H7 (cell line): ENCODE measurements at places on chromosomes 1 and 21.

- peak; percentile 12 for DNase-seq
Observed at GRCh38 chr1:110176299-110176956, 26.1 kb downstream of the SLC6A17 start.

- DNase-seq = no peak
Observed at GRCh38 chr1:25556791-25557476, 13.5 kb downstream of the LDLRAP1 start.

DNA sequence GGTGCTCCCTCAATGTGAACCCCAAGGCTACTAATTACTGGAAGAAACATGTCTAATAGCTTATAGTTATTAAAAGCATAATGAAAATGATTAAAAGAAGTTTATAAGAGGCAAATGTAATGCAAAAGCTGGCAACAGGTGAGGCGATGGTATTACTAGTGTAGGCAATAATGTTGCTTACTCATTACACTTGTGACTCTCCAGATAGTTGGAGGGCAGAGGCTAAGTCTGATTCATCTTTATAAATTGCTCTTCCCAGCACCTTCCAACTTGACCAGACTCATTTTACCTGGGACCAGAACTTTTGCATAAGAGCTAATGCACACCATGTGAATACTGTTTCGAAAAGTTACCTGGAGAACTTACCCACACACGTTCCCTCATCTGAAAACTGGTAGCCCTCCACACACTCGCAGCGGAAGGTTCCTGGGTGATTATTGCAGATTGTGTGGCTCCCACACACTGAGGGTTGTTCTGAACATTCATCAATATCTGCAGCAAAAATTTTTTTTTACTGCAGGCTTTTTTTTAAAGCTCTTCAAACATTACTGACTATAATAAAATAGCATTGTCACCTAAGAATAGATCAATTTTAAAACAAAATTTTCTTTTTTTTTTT lies 48.0 kb downstream of the NID1 start:
- no peak for DNase-seq

GRCh38 chr1:163820226-163820625 lies 498.5 kb downstream of the NUF2 start:
- DNase-seq = no peak

- DNase-seq = no peak
Observed at GRCh38 chr21:33155422-33155821, 74.3 kb upstream of the IFNAR2 start.

GRCh38 chr1:8525216-8525557 lies 207.3 kb downstream of the SLC45A1 start:
- peak; percentile 37 for DNase-seq

- no peak for DNase-seq
Observed at GRCh38 chr1:84861516-84861915, 31.5 kb downstream of the LPAR3 start.

GRCh38 chr1:178328728-178329127 lies 168.0 kb downstream of the CLEC20A start:
- DNase-seq = no peak

- no peak for DNase-seq
Observed at GRCh38 chr1:30627994-30628393, 95.4 kb downstream of the MATN1 start.

DNA sequence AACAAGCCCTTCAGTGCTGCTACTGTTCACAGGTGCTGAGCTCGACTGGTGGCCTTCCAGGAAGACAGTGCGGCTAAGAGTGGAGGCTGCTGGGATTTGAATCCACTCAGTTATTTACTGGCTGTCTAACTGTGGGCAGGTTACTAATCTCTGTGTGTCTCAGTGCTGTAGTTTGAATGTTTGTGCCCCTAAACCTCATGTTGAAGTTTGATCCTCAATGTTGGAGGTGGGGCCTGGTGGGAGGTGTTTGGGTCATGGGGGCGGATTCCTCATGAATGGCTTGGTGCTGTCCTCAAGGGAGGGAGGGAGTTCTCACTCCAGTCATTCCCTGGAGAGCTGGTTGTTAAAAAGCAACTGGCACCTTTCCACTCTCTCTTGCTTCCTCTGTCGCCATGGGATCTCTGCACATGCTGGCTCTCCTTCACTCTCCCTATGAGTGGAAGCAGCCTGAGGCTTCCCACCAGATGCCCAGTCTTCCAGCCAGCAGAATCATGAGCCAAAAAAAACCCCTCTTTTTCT lies 334.8 kb downstream of the RPS6KC1 start:
- DNase-seq = no peak

DNA sequence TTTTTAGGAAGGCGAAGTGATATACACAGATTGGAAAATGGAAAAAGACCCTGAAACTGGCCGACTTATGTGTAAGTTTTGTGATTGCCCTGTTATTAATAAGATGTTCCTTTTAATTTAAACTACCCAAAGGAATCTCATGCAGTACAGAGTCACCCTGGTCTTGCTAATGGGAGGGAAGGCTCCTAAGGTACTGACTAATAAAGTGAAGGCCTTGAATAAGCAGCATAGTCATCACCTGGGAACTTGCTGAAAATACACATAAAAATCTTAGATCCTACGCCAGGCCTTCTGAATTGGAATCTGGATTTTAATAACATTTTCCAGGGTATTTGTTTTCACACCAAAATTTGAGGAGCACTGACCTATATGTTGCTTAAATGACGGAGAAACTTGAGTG lies 73.4 kb upstream of the MCOLN3 start:
- DNase-seq = no peak

DNA sequence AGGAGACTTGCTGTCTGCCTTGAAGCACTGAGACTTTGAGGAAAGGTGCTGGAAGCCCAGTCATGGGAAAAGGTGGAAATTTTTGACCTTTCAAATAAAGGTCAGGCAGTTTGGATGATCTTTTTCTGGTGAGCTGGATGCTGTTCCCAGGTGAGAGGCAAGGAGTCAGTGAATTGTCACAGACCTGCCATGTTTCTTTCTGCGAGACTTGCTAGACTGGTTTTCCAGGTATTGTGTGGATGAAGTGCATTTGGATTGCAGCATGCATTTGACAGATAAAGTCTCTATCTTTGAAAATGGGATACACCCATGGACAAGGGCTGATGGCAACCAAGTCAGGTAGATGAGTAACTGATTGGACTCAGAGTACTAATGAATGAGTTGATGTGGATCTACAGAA lies 65.7 kb upstream of the NHLH2 start:
- no peak for DNase-seq

- no peak for DNase-seq
Observed at GRCh38 chr1:96333522-96334235, 387.9 kb upstream of the PTBP2 start.

GRCh38 chr1:4424766-4425165 lies 229.6 kb upstream of the AJAP1 start:
- no peak for DNase-seq

GRCh38 chr1:228530951-228531731 lies 44.0 kb downstream of the RNF187 start:
- DNase-seq = no peak

DNA sequence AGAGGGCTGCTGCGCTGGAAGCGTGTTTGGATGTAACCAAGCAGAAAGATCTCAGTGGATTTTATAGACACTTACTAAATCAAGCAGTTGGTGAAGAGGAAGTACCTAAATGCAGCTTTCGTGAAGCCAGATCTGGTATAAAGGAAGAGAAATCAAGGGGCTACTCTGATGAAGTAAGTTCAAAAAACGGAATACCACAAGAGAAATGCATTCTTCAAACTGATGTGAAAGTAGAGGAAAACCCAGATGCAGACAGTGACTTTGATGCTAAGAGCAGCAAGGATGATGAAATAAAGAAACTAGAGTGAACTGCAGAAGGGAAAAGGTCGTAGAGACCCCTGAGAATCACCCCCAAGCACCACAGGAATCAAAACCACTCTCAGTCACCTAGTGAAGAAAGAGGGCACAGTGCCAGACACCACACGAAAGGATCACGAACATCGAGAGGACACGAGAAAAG lies 40.8 kb upstream of the NEXN start:
- DNase-seq = no peak

DNA sequence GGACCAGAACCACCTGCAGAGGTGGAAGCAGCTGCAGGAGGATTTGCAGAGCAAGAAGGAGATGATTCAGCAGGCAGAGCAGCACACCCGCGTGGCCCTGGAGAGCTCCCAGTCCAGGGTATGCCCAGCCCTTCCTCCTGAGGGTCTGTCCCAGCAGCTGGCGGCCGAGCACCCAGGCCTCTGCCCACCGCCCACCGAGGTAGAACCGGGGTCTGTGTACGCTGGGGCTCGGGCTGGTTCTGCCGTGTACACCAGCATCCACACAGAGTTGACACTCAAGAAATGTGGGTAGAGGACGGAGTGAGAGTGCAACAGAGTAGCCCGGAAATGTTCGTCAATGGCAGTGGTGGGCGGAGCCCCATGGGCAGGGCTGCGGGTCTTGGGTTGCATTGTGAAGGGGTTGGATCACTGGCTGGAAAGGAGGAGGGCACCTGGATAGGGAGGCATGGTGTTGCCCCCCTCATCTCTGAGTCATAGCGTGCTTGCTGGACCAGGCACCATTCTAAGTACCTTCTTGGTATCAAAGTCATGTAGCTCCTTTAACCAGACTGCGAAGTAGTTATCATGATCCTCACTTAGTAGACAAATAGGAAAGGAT lies 5.1 kb upstream of the SMIM1 start:
- DNase-seq = no peak

- DNase-seq = no peak
Observed at GRCh38 chr1:58754683-58755467, 29.0 kb downstream of the JUN start.
